GM04504 (cell line): ENCODE measurements at places on chromosomes 1 and 21.

DNA sequence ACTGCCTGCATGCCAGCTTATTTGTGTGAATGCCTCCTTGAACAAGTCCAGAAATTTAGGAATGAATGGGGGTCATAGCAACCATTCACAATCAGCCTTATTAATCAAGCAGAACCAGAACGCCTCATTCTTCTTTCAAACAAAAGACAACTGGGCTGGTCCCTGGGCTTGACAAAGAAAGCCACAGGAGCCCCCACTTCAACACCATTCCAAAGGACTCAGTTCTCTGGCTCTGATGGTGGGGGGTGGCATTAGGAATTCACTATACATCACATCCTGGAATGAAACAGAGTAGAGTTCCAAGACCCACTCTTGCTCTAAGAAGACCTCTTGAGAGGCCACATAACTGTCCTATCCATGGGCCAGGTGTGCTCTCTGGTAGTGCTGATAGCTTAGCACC, 186.6 kb upstream of the ST6GALNAC5 start:
- no peak for DNase-seq

DNA sequence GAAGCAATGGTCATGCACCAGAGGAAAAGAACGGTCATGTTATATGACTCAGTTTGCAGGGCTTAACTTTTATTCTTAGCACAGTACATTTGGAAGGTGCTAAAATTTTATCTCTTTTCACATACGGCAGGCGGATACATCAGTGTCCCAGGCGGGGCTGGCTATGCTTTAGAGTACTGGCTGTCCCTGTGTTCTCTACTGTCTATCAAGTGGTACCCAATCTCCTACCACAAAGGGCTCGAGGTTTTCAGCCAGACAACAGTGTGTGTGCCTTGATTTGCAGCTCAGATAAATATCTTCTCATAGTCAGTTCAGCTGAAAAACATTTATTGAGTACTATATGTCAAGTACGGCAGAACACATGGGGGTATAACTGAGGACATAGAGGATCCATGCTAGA, 65.3 kb downstream of the URB2 start:
- DNase-seq, result no peak

- DNase-seq, result no peak
Observed at GRCh38 chr1:7572654-7573152, 198.4 kb upstream of the VAMP3 start.

DNA sequence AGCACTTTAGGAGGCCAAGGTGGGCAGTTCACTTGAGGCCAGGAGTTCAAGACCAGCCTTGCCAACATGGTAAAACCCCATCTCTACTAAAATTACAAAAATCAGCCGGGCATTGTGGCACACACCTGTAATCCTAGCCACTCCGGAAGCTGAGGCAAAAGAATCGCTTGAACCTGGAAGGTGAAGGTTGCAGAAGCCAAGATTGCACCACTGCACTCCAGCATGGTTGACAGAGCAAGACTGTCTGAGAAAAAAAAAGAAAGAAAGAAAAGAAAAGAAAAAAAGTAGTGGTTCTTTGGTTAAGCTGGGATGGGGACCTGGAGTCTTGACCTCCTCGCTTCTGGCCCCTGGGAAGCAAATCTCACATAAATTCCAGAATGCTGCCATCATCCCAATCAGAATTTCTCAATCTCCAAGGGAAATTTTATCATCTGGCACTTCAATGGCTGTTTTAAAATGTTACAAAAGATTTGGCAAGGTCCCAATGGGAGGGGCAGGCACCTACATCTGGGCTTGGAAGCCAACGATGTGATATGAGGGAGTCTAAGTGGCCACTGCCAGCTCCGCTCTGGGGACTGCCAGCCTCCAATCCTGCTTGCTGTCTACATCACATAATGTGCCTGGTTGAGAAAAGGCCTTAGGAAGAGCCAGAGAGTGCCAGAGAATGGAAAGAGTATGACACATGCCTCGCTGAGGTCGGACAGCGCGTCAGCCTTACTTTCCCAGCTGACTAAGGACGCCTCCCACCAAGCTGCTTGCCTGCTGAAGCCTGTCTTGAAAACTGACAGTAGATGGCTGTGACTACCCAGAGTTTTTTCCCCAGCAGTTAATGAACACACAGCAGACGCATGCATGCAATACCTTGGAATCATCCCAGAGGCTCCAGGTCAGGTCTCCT, 42.1 kb upstream of the SRP9 start:
- DNase-seq, result peak; percentile 92

- DNase-seq, result peak; percentile 56
Observed at GRCh38 chr1:203408486-203409481, 57.9 kb upstream of the FMOD start.

GRCh38 chr1:59577774-59578173, 237.0 kb upstream of the HOOK1 start:
- DNase-seq, result no peak

GRCh38 chr1:46940307-46940706, 969 bp downstream of the CYP4A11 start:
- no peak for DNase-seq

GRCh38 chr1:196380316-196380715, 227.9 kb downstream of the KCNT2 start:
- no peak for DNase-seq

GRCh38 chr1:111227434-111227833, at the start of gene CHI3L2:
TSS of gene CHI3L2 (plus strand) at chr1:111227713. CDS start at chr1:111227730, 17 bp downstream.
- no peak for DNase-seq

GRCh38 chr1:74690909-74691308, 17.3 kb upstream of the ERICH3 start:
- no peak for DNase-seq

- no peak for DNase-seq
Observed at GRCh38 chr1:51314974-51315373, 15.4 kb downstream of the TTC39A start.

- DNase-seq, result no peak
Observed at GRCh38 chr1:226603858-226604559, 55.4 kb downstream of the STUM start.

DNA sequence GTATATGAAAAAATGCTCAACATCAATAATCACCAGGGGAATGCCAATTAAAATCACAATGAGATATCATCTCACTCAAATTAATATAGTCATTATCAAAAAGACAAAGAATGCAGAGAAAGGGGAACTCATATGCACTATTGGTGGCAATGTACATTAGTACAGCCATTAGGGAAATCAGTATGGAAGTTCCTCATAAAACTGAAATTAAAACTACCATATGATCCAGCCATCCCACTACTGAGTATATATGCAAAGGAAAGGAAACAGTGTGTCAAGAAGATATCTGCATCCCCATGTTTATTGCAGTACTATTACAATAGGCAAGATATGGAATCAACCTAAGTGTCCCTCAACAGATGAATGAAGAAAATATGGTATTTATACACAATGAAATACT, 32.1 kb upstream of the TEKT2 start:
- no peak for DNase-seq

- no peak for DNase-seq
Observed at GRCh38 chr1:221735999-221736398, 5.9 kb downstream of the DUSP10 start.

GRCh38 chr21:42263591-42264131, 44.7 kb downstream of the ABCG1 start:
- no peak for DNase-seq

DNA sequence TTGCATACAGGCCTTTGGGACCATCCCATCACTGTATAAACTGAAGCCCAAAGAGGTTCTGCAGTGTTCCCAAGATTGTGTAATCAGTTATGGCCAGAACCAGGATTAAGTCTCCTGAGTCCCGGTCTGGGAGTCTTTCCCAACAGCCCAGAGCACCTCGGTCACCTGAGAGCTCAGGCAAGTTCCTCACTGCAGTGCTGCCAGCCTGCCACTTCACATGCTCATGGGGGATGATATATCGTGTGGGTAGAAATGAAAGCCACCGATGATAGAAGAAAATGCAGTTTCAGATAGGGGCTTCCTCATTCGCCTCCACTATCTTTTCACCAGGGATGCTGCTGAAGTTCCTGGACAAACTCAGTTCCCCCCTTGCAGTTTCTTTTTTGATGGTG, 30.4 kb downstream of the FHAD1 start:
- no peak for DNase-seq

- no peak for DNase-seq
Observed at GRCh38 chr1:50700621-50701020, 259.4 kb downstream of the FAF1 start.

DNA sequence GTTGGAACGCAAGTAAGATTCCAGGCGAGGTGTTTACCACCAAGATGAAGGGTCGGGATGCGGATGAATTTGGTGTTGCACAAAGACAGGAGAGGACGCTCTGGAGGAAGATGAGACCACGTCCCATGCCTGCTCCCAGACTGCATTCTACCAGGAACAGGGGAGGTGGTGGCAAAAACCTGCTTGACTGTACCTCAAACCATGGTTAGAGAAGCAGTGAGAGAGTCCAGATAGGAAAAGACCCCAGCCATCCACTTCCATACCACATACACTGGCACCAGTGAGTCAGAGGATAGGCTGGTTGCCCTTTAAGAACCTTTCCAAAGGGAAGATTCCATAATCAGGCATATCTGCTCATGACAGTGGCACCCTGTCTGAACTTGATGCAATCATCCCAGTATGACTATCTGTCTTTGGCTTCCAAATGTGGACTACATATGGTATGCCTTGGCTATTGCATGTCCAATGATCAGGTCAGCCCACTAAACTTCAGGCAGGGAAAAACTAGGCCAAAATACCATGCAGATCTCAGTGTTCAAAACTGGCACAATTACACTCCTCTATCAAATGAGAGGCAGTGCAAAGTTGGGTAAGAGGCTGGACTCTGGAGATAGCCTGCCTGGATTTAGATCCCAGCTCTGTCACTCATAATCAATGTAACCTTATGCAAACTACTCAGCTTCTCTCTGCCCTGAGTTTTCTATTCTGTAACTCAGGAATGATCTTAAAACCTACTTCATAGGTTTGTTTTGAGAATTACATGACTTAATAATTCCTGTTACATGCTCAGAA, 20.6 kb downstream of the NPR1 start:
- peak; percentile 33 for DNase-seq

DNA sequence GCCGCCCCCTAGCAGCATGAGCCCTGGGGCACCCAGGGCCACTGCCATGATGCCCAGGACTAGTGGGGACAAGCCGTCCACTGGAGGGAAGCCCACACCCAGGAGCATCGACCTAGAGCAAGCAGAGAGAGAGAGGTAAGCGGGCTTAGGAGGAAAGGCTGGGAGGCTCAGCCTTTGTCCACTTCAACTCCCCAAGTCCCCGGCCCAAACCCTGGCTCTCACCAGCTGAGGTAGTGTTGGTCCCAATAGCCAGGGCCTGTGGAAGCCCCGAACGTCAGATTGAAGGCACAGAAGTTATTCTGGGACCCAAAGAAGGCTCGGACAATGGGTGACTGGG, 2.4 kb downstream of the GLMP start:
- DNase-seq, result no peak

GRCh38 chr1:33944846-33945245, 81.0 kb downstream of the HMGB4 start:
- no peak for DNase-seq

GRCh38 chr1:228851193-228851592, 115.9 kb downstream of the RHOU start:
- no peak for DNase-seq

DNA sequence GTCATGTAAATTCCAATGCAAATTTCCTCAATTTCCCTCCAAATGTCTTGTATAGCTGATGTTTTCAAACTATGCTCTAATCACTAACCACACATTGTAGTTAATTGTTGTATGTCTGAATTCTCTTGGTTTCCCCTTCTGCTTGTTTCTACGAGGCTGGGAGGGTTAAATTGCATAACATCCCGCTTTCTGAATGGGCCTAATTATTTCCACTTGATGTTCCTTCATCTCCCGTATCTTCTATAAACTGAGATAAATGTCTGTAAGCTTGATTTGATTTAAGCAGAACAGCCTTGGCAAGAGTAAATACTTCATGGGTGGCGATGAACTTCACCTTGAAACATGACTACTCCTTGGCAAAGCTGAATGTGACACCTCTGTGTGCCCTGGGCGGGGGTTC, 72.2 kb downstream of the SERINC2 start:
- no peak for DNase-seq

DNA sequence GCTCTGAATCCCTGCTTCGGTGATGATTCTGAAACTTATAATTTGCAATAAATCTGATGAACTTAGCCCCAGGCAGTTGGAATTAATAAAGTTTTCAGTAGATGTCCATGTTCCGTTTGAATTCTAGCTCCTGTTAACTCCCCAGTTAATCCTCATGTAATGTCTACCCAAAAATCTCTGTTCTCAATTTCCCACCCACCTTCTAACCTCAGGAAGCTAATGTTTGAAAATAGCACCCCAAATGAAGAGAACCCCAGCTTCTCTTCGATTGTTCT, 3.6 kb downstream of the MYOG start:
- no peak for DNase-seq

GRCh38 chr1:117683571-117684285, 77.9 kb downstream of the TENT5C start:
- peak; percentile 40 for DNase-seq

GRCh38 chr1:905811-906599, 17.7 kb upstream of the SAMD11 start:
- DNase-seq, result no peak

- peak; percentile 89 for DNase-seq
Observed at GRCh38 chr1:12040457-12041051, 21.3 kb downstream of the MIIP start.

DNA sequence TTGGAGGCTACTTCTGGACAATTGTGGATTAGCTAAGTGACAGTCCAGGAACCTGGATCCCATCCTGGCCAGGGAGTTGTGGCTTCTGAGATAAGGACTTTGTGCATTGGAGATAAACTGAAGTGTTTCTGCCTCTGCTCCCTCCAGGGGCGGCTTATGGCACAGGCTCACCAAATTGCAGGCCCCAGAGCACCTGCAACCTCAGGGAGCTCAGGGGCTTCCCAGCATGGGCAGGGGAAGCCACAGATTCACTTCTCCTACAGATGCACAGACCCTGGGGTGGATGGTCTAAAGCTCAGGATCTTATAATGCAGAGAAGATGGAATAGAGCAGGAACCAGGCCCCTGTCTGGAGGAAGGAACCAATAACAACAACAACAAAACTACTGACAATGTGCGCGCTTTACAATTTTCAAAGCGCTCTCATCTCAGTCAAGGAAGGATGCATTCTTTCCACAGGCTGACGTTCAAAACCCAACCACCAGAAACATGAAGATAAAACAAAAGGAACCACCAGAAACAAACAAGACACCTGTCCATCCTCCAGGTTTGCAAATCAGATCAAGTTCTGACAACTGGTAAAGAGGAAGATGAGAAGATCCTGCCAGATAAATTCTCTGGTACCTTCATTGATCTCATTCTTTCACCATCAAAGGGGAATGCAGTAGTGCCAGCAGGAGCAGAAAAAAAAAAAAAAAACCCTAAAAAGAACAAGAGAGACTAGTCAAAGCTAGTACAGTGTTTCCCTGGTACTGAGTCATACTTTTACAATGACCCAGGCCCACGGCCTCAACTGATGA, 121.0 kb upstream of the IRF2BP2 start:
- DNase-seq, result no peak

- no peak for DNase-seq
Observed at GRCh38 chr1:55626326-55626725, 411.2 kb upstream of the USP24 start.
